ENCODE measurements at places on chromosomes 6 and 20.

DNA sequence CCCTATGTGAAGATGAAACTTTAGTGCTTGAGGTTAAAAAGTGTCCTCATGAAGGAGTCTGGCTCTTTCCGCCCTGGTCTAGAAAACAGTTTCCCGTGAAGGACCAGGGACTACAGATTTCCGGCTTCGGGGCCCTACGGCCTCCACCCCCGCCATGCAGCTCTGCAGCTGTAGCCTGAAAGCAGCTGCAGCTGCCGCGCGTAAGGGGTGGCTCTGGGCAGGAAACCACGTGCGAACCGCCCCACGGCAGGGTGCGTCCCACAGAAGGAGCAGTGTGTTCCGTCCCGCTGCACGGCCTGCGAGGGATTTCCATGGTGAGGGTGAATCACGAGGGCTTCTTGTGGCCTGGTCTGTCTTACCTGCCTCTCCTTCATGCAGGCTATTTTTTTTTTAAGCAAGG, 117.0 kb downstream of the ERMARD start:
- peak; percentile 42 for ATAC-seq

- ATAC-seq = peak; percentile 68
These were observed 92.3 kb upstream of the CARMIL1 start for GRCh38 chr6:25186919-25187318.

GRCh38 chr6:157218371-157219198, 104.7 kb downstream of the TMEM242 start:
- no peak for ATAC-seq

DNA sequence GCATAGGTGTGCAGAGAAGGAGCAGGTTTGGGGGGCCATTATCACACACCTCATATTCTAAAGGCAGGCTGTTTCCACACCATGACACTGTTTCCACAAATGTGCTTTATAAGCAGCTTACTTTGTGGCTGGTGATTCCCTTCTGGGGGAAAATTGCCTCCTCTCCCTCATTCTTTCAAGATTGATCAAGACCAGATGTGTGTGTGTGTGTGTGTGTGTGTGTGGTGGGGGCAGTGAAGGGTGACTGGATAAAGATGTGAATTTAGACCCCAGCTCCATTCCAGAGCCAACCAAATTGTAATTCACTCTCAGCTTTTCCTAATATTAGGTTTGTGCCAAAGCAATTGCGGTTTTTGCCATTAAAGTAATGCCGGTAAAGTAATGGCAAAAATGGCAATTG, 45.6 kb downstream of the EDN3 start:
- ATAC-seq = no peak
